ENCODE measurements at places on chromosomes 2 and 18.

- DNase-seq, result no peak
Observed at GRCh38 chr2:148501545-148501944, 143.0 kb upstream of the EPC2 start.

GRCh38 chr18:926946-927345 lies 22.3 kb downstream of the ADCYAP1 start:
- no peak for DNase-seq

DNA sequence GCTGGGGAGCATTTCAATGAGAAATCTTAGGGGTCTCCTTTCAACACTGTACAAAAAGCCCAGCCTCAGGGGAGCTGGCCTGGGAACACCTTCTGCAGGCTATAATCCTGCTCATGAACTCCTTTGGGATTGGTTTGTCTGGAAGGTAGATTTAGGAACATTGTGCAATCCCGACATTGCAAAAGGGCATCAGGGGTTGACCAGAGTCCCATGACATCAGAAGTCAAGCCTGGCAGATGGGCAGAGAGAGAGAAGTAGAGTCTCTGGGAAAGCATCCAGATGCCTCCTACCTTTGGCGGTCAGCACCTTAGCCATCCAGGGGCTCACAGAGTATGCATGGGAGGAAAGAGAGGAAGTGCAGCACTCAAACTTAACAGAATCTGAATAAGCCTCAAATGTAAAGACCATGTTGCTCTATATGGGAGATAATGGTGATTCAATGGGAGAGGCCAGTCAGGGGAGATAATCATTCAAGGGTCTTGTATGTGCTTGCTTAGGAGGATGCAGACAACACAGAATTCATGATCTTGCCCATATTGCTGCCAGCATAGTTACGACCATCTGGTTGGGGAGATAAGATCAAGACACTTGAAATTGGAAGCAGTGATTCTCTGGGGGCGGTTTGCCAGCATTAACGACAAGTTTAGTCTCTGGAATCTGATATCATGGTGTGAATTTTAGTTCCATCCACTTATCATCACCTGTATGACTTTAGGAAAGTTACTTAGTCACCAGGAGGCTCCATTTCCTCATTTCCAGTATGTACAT lies 58.3 kb upstream of the UPP2 start:
- DNase-seq, result no peak

- DNase-seq, result no peak
Observed at GRCh38 chr2:186907897-186908296, 58.9 kb upstream of the ZSWIM2 start.

- DNase-seq, result no peak
Observed at GRCh38 chr2:188189356-188189755, 102.3 kb upstream of the GULP1 start.

GRCh38 chr2:65549257-65549627 lies 116.8 kb upstream of the SPRED2 start:
- no peak for DNase-seq

Data from SHP77 treated with DMSO at 0.1 percent for 48 hours (cell line).